Cardiac septum (tissue), 1 donor: ENCODE measurements at places on chromosomes 3 and 15. TPM values are rescaled to one million over a fixed set of nuclear protein-coding genes. Genes with fewer than 3 reads are reported as not detected.

SRGAP3 gene
- 10.1 TPM for total RNA-seq

NTRK3 gene
- total RNA-seq = 3.7 TPM

DNA sequence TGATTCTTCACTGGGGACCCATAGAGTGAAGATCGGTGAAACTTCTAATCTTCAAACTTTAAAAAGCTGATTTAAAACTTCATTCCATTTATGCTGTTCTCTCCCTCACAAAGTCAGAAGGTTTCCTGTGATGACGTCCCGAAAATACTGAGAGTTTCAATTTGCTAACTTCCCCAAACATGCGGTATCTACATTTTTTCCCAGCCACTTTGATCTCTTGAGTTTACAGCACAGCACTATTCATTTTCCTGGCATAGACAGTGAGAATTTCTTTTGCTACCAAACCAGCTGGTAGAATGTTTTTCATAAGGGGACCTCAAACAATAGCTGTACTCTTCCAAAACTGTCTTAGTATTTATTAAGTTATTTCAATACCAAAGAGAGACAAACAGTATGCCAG is 156.8 kb downstream of the LSAMP start:
- no peak for DNase-seq

DNA sequence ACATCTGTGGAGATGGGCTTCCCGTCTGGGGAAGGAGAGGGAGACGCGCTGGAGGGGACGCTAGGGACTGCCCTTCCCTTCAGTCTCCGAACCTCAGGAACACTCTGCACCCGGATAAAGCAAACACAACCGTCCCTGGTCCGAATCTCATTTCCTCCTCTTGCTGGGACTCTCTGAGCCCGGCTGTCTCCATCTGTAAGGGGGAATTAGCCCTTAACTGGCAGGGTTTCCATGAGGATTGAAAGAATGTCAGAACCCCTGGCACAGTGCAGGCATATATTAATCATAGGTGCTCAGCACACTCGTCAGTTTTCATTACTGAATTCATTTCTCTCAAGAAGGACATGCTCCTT is 19.1 kb upstream of the IGDCC3 start:
- no peak for DNase-seq

NPAP1 gene
- total RNA-seq = not detected

- DNase-seq = no peak
Observed at GRCh38 chr3:50164984-50165909, 10.1 kb downstream of the SEMA3F start.

DNA sequence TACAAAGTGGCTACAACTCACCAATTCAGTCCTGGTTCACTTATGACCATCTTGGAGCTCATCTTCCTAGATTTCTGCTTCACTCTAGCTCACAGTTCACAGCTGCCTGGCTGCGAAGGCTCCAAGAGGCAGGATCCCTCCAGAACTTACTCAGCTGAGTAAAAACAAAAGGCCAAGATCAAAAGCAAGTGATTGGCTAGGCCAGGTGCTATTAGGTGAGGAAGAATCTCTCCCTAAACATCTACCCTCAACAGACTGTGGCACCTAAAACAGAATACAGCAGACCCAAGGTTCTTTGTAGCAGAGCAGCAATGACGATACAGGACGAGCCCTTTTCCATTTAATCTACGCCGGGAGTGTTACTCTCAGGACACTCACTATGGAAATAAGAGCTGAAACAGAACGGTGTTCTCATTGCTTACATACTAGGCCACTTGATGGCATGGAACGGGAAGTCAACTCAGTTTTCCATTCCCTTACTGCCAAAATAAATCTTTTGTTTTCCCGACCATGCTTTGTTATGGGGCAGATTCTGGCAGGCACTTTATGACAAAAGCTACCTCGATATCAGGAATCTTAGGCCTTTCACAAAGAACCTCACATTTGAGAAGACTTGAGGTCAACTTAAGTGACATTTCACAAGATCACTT is 901 bp downstream of the ICE2 start:
- no peak for DNase-seq

DNA sequence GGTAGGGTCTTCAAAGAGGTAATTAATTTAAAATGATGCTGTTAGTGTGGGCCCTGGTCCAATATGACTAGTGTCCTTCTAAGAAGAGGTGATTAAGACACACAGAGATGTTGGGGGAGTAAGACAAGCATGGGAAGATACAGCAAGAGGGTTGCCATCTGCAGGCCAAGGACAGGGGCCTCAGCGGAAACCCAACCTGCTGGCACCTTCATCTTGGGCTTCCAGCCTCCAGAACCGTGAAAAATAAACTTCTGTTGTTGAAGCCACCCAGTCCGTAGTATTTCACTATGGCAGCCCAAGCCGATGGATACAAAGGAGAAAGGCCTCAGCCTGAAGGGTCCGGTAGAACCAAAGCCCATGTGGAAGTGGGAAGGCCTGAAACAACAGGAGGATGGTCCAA is 161.7 kb upstream of the UBE2E1 start:
- no peak for DNase-seq

ST8SIA2 gene
- total RNA-seq = 10.1 TPM

GRCh38 chr3:135238236-135238830 is 443.3 kb downstream of the EPHB1 start:
- DNase-seq = no peak
